ENCODE measurements at places on chromosomes 4 and X. TPM values are rescaled to one million over a fixed set of nuclear protein-coding genes. Genes with fewer than 3 reads are reported as not detected.

The SPIN4 gene
- 10.3 TPM for total RNA-seq

The CITED1 gene
- total RNA-seq: 8.6 TPM

The PCSK1N gene
- total RNA-seq: 38.5 TPM

The FREM3 gene
- total RNA-seq: 0.12 TPM

The PDLIM3 gene
- total RNA-seq: 82.4 TPM

The RAB41 gene
- total RNA-seq: not detected

The ADH7 gene
- not detected for total RNA-seq

The ADH1B gene
- 36.6 TPM for total RNA-seq

The RRH gene
- total RNA-seq: 0.18 TPM

The SLC9B1 gene
- total RNA-seq: 5.0 TPM

The AGTR2 gene
- total RNA-seq: 93.5 TPM

The FHDC1 gene
- total RNA-seq: 5.2 TPM

The ELF4 gene
- total RNA-seq: 9.5 TPM

The HSFX2 gene
- total RNA-seq: 1.2 TPM

The MAGEB10 gene
- total RNA-seq: not detected

The LEF1 gene
- 37.3 TPM for total RNA-seq

The GABRG1 gene
- total RNA-seq: 0.06 TPM

The CORIN gene
- total RNA-seq: 5.8 TPM

The IL9R gene
- 0.12 TPM for total RNA-seq

The ZNF185 gene
- total RNA-seq: 16.5 TPM

The MAGEA12 gene
- not detected for total RNA-seq

The STOX2 gene
- 16.0 TPM for total RNA-seq

The BEX1 gene
- 14.8 TPM for total RNA-seq

The MAP3K15 gene
- 5.0 TPM for total RNA-seq

The HSFX3 gene
- not detected for total RNA-seq

The ART3 gene
- total RNA-seq: 13.8 TPM
